Nephron progenitor cell (in vitro differentiated cells): ENCODE measurements at places on chromosomes 2 and 18.

DNA sequence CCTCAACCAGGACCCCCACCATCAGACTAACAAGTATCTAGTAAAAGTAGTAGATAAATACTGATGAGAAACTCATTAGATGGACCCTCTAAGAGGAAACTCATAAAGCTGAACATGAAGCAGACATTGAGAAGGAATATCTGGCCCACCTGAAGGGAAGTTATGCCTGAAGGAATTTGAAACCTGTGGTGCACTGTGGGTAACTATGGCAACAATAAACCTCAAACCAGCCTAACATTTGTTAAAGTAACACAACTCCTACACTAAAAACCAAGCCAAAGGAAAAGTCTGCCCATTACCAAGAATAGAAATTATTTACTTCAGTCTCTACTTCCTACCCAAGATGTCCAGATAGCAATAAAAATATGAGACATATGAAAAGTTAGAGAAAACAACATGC, 43.4 kb downstream of the KIAA1328 start:
- DNase-seq, result no peak

DNA sequence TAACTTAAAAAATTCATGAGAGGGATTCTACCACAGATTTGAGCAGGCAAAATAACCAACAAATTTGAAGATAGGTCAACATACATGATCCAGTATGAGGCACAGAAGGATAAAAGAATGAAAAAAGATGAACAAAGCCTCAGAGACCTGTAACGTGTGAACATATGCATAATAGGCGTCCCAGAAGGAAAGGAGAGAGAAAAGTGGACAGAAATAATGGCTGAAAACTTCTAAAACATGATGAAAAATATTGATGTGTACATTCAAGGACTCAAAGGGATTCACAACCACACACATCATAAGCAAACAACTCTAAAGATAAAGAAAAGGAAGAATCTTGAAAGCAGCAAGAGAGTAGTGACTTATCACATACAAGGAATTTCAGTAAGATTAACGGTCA, 100.1 kb upstream of the PARD3B start:
- no peak for DNase-seq

DNA sequence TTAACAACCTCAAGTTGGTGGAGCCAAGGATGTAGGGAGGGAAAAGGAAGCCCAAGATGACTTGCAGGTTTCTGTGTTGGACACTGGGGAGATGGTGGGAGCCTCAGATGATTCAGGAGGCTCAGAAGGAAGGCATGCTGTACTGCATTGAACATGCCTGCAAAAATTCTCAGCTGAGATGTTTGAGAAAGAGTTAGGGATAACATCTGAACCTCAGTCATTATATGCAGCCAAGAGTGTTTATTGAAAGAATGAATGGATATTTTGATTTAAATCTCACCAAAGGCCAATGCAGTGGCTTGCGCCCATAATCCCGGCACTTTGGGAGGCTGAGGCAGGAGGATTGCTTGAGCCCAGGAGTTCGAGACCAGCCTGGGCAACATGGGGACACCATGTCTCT, 243.0 kb downstream of the MYCN start:
- DNase-seq, result no peak

DNA sequence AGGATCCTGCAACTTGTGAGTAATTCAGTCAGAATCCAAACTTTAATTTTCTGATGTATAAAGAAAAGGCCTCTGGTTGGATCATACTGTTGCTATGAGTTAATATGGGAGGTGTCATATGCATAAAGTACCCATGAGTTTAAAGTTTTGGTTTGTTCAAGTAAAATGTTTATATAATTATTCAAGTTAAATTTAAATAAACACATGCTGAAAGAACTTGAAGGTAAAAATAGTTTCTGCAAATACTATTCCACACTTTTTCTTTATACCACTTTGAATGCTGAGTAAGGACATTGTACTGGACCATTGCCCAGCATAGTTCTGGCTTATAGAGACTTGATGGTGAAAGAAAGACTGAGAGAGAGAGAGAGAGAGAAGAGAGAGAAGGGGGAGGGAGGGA, 30.7 kb downstream of the PKP4 start:
- DNase-seq, result no peak

DNA sequence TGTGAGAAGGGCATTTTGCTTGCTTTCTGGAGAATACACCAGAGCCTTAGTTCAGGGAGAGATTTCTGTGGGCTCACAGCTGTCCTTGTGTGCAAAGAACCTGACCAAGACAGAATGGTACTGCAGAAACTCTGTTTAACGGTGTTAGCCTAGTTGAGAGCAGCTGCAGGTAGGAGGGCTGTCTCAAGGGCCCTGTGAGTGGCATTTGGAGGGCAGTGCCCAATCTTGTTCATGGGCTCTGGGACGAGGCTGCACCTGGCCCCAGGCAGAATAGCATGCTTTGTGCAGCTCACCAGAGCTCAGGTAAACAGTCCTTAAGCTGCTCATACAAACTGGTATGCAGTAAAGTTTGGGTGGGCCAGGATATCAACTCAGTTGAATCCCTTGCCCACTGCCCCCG, 16.9 kb upstream of the RGPD4 start:
- no peak for DNase-seq

DNA sequence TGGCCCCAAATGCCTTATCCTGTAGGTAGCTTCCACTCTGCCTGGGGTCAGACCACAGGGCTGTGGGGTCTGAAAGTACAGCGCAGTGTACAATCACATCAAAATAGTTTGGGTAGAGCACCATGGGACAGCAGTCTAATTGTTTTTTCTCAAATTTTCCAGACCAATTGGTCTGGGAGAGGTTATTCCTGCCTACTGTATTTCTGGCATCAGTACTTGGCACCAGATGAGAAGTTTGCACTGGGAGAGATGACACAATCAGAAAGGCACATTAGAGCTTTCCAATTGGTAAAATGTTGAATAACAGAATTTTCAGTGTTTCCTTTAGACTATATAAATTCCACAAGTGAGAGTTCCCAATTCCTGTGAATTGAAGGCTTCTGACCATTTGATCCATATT, 30.9 kb upstream of the LRRTM1 start:
- no peak for DNase-seq
